ENCODE measurements at places on chromosomes 11 and 22. TPM values are rescaled to one million over a fixed set of nuclear protein-coding genes. Genes with fewer than 3 reads are reported as not detected.

DNA sequence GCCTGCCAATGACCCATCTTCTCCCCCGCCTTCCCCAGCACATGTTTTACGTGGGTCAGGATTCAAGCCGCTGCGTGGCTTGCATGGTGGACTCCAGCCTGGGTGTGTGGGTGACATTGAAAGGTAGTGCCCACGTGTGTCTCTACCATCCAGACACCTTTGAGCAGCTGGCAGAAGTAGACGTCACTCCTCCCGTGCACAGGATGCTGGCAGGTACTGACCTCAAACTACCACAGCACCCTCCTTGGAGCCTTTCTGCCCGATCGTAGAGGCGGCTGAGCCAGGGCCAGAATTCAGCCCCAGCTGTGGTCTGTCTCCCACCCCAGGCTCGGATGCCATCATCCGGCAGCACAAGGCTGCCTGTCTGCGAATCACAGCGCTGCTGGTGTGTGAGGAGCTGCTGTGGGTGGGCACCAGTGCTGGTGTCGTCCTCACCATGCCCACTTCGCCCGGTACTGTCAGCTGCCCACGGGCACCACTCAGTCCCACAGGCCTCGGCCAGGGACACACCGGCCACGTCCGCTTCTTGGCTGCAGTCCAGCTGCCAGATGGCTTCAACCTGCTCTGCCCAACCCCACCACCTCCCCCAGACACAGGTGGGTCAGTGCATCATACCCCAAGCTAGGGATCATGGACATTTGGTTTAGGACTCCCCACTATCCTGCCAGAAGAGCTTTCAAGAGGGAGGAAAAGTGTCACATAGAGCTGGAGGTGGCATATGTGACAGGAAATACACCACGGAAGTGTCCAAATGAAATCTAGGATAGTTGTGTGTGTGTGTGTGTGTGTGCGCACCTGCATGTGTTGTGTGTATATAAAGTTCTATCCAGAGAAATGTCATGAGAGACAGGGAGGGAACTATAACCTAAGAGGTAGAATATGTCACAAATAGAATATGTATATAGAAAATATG lies 10.6 kb upstream of the RELT start:
- H3K27me3 ChIP-seq: no peaks in the 10 kb centered on the region
- H3K4me3 ChIP-seq: peak overlapping the region; percentile 52
- H3K27ac ChIP-seq: peak overlapping the region; percentile 99
- DNase-seq: no peak
- H3K36me3 ChIP-seq: no peaks in the 10 kb centered on the region

DNA sequence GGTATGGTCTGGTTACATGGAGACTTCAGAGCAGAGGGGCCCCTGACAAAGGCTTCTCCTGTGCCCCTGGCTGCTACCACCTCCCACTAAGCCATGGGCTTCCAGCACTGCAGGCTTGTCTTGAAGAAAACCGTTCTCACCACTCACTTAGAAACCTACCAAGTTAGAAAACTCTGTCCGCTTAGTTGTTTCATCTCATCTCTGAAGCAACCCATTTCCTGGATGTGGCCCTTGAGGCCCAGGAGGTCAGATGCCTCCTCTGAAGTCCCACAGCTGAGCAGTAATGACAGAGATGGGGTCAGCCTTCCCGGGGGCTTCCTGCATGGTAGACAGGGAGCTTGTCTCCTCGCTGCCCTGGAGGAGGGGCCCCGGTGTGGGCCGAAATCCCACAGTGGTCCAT lies 12.9 kb downstream of the CSF2RB start:
- H3K4me3 ChIP-seq: no peak overlapping the region
- H3K27ac ChIP-seq: no peak overlapping the region
- DNase-seq: no peak
- H3K36me3 ChIP-seq: peaks cover 7% of the 10 kb centered on the region

DNA sequence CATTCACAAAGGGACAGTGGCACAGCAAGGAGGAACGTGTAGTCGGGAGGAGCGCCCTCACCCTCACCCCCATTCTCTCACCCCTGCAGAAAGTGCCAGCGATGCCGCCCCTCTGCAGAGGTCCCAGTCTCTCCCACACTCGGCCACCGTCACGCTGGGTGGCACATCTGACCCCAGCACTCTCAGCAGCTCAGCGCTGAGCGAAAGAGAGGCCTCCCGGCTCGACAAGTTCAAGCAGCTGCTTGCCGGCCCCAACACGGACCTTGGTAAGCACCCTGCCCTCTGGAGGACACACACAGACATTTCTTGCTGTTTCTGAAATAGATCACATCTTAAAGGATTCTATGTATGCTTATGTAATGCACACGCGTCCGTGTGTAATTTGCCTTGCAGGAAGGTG lies 34.9 kb downstream of the TBC1D22A start:
- H3K4me3 ChIP-seq: no peak overlapping the region
- H3K27ac ChIP-seq: peak overlapping the region; percentile 27
- peaks cover 5% of the 10 kb centered on the region for H3K36me3 ChIP-seq
- no peak for DNase-seq
- peaks cover 21% of the 10 kb centered on the region for H3K4me1 ChIP-seq
- no peaks in the 10 kb centered on the region for H3K27me3 ChIP-seq

- no peak overlapping the region for H3K4me3 ChIP-seq
- H3K27me3 ChIP-seq: no peaks in the 10 kb centered on the region
- H3K27ac ChIP-seq: peak overlapping the region; percentile 81
- no peak for DNase-seq
- no peaks in the 10 kb centered on the region for H3K36me3 ChIP-seq
Measured at GRCh38 chr11:3826721-3827120, 14.0 kb downstream of the RHOG start.

DNA sequence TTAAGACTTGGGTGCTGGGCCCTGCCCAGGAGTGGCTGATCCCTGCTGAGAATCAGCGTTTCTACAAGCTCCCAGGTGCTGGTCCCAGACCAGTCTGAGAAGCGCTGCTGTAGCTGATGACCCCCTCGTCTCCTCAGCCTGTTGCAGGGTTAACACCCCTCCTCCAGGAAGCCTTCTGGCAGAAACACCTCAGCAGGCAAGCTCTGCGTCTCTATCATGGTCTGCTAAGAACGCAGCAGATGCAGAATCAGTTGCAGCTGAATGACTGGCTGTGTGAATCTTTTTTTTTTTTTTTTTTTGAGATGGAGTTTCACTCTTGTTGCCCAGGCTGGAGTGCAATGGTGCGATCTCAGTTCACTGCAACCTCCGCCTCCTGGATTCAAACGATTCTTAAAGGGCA lies 132.5 kb downstream of the CACNA1I start:
- no peaks in the 10 kb centered on the region for H3K27me3 ChIP-seq
- H3K4me1 ChIP-seq: no peaks in the 10 kb centered on the region

DNA sequence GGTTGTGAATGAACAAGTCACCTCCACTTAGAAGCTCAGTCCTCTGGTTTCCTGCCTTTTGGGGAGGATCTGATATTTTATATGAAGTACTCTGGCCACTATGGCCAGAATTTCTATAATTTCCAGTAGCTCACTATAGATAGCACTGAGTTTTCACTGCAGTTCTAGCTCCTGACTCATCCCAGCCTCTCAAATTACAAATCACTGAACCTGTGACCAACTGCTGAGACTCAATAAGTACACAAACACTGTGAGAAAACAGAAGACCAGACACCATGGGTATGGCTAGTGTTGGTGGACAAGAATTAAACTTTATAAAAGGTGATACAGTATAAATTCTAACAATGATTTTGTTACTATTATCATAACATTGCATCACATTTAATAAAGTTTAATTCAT lies 47.1 kb upstream of the UCP3 start:
- no peak for DNase-seq
- H3K36me3 ChIP-seq: peaks cover 8% of the 10 kb centered on the region
- no peaks in the 10 kb centered on the region for H3K27me3 ChIP-seq
- no peak overlapping the region for H3K4me3 ChIP-seq
- H3K27ac ChIP-seq: no peak overlapping the region

GRCh38 chr11:92764128-92764527 lies 205.3 kb upstream of the MTNR1B start:
- no peaks in the 10 kb centered on the region for H3K36me3 ChIP-seq
- H3K4me3 ChIP-seq: no peak overlapping the region
- H3K27ac ChIP-seq: no peak overlapping the region
- no peak for DNase-seq
- peaks cover 4% of the 10 kb centered on the region for H3K4me1 ChIP-seq

- peak overlapping the region; percentile 78 for H3K27ac ChIP-seq
- H3K4me3 ChIP-seq: peak overlapping the region; percentile 89
- H3K4me1 ChIP-seq: peaks cover 20% of the 10 kb centered on the region
- H3K27me3 ChIP-seq: no peaks in the 10 kb centered on the region
- no peaks in the 10 kb centered on the region for H3K36me3 ChIP-seq
Measured at GRCh38 chr22:37904572-37905533, 1.2 kb upstream of the MICALL1 start.

GRCh38 chr11:17651061-17651460 lies 68.3 kb upstream of the MYOD1 start:
- no peak overlapping the region for H3K4me3 ChIP-seq
- H3K27ac ChIP-seq: no peak overlapping the region
- no peaks in the 10 kb centered on the region for H3K36me3 ChIP-seq
- DNase-seq: no peak
- H3K4me1 ChIP-seq: no peaks in the 10 kb centered on the region

- DNase-seq: no peak
- no peaks in the 10 kb centered on the region for H3K36me3 ChIP-seq
- no peaks in the 10 kb centered on the region for H3K27me3 ChIP-seq
- H3K4me1 ChIP-seq: no peaks in the 10 kb centered on the region
- no peak overlapping the region for H3K27ac ChIP-seq
Measured at GRCh38 chr11:69329581-69329980, 35.6 kb downstream of the MYEOV start.

DNA sequence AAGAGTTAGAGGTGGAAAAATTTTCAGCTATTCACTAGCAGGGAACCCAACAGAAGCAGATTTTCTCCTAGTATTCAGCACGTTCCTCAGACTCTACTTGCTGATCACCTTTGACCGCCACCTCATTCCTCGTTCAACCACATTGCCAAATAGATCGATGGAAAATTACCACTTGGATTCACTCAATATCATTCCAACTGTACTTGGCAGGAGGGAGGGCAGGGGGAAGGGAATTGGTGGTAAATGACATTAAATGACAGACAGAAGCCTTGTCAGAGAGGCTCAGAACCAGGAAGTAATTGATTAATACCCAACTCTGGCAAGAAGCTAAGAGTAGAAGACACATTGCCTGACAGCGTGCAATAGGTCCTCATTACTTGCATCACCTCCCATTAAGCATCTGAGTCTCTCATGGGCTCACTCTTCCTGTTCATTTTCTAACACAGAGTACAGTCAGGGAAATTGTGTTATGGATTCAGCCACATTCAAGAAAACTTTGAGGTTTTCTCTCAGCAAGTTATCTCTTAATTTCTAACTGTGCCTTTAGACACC lies 240.5 kb upstream of the FAT3 start:
- H3K27me3 ChIP-seq: no peaks in the 10 kb centered on the region
- H3K4me3 ChIP-seq: no peak overlapping the region
- DNase-seq: no peak

DNA sequence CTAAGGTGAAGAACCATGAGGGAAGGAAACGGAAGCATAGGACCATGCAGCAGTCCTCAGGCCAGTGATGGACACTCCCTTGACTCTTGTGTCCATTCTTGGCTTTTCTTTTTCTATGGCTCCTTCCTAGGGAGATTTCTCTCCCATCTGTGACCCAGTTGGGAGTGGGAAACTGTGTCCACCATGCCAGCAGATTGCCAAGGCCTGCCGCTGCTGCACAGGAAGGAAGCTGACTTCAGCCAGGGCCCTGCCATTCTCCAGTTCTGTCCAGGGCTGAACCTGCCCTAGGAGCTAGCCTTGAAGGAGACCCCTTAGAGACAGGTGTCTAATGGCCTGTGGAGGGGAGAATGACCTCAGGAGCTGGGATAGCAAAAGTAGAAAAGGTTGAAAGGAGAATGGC lies 17.4 kb downstream of the SSH3 start:
- no peaks in the 10 kb centered on the region for H3K27me3 ChIP-seq
- peaks cover 6% of the 10 kb centered on the region for H3K36me3 ChIP-seq
- no peak for DNase-seq
- no peak overlapping the region for H3K4me3 ChIP-seq
- peaks cover 17% of the 10 kb centered on the region for H3K4me1 ChIP-seq

DNA sequence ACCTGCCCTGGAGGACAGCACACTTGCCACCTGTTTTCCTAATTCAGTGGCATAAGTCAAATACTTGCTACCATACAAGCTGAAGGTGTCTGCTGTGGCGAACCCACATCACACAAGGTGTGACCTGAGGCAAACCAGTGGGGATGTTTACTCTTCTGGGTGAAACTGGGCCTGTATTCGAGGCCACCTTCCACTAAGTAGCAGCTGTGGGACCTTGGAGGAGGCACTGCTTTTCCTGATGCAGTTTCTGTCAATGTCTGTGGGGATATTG lies 927.4 kb downstream of the BRD1 start:
- no peak overlapping the region for H3K4me3 ChIP-seq
- no peak for DNase-seq
- H3K36me3 ChIP-seq: peaks cover 2% of the 10 kb centered on the region
- no peaks in the 10 kb centered on the region for H3K4me1 ChIP-seq

- H3K4me1 ChIP-seq: peaks cover 10% of the 10 kb centered on the region
- H3K36me3 ChIP-seq: no peaks in the 10 kb centered on the region
- no peak overlapping the region for H3K4me3 ChIP-seq
- DNase-seq: no peak
Measured at GRCh38 chr11:13052130-13052571, 43.0 kb downstream of the RASSF10 start.

The OR51B5 gene
- not detected for total RNA-seq

The GSTT2B gene
- total RNA-seq: not detected

Measured in T-helper 17 cell (primary cell).